ENCODE measurements at places on chromosomes 12 and 14.

DNA sequence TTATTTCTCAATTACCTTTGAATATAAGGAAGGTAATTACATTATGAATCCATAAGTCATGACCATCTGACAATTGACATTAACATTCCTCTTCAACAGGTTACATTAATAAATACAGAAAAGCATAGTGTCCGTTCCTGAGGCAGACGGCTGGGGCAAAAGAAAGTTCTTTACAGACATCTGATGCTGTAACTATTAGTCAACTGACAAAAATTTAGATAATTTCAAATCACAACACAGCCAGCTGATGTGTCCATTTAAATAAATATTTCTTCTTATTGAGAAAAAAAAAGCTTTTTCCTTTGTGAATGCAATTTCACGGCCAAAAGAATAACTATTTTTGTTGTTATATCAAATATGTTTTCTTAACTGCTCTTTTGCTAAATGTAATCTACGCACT, 9.2 kb upstream of the PYROXD1 start:
- no peak for DNase-seq

DNA sequence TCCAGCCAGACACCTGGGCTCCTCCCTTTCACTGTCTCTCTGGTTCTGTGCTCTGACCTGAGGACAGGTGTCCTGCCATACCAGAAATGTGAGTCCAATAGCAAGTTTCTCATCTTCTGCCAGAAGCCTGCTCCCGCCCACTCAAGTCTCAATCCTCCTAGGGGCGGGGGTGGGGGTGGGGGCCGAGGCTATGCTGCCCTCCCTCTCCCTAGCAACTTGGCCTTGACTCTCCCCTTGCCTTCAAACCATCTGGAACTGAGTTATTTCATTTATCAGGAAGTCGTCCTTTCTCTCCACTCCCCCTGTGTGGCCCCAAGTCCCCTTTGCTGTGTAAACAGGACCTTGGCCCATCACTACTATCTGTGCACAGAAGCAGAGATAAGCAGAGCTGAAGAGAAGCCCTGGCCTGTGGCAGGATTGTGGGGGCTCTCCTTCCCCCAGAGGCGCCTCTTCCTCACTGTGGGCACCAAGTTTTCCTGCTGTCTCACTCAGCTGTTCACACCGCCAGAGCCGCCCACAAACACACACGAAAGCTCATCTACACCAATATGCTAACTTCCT, 117.1 kb downstream of the DPF3 start:
- no peak for DNase-seq

- peak; percentile 35 for DNase-seq
Measured at GRCh38 chr12:19916974-19917373, 451.4 kb upstream of the PDE3A start.

DNA sequence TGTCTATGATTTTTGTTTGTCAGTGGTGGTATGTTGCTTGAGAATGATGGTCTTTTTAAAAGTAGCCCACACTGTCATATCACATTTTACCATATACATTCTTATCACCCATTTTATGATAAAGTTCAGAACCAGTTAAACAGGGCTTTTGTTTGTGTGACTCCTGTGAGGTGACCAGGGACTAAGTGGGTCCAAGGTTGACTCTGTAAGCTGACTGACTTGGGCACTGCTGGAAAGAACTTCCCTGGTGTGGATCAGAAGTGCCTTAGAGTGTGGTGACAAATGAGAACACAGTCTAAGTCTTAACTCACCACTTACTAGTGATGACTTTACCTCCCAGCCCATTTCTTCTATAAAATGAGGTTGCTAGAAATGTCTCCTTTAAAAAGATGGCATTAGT, 52.6 kb downstream of the VRK1 start:
- DNase-seq = no peak

DNA sequence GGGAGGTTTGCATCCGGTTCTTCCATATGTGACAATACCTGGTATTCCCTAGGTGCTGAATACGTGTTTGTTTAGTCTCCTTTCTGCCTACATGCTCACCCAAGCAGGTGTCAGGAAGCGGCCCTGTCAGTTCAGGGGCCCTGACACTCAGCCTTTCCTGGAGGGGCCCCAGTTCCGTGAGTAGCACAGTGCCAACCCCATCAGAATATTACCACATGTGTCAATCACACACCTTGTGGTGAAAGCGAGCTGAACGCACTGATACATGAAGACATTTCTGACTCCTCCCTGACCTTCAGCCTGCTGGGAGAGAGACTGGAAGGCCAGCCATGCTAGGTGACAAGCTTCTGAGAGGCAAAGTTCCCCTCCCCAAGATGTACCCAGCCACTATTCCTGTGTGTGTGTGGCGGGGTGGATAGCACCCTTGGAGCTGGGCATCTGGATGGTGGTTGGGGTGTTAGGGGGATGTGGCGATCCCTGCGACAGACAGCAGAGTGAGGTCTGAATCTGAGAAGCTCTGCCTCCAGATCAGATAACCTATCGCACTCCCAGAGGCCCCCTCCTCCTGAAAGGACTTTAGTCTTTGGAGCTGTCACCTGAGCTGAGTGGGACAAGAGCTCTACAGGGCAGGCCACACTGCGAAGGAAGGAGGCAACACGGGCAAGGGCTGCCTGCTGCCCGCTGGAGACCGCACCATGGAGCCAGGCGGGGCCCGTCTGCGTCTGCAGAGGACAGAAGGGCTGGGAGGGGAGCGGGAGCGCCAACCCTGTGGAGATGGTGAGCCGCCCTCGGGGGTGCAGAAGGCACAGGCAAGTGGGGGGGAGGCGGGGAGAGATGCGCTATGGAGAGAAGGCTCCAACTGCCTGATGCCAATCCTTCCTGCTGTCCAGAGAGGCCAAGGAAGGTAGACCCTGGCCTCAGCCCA, at the start of gene SOAT2:
TSS of gene SOAT2 (plus strand) at position 604 of the 925 bp plus-strand sequence. CDS start at position 696, 92 bp downstream.
- no peak for DNase-seq

DNA sequence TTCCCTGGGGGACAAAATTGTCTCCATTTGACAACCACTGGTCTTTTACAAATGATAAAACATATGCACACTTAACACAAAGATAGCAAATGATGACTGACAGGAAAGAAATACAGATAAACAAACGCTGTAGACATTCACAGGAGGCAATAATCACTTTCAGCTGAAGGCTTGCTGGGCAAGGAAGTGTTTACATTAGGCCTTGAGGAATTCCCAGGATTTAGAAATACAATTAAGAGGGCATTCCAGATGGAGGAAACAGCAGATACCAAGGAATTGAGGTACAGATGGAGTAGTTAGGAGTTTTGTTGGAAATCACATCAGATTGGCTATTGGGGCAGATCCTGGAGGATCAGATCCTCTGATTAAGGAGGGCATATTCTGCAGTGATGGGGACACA, 93.9 kb downstream of the DYRK2 start:
- DNase-seq = no peak

DNA sequence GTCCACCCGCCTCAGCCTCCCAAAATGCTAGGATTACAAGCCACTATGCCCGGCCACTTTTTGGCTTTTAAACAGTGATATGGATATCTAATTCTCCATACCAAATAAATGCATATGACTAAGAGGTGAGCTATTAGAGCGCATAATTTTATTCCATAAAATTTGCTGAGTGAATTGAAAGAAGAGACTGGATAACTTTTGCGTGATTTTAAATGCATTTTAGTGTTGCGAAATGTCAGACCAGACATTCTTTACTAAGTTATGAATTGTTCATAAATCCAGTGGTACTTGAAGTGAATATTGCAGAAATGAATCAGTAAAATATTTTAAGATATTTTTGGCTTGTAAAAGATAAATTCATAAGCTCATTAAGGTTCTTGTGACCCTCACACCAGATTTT, 50.9 kb upstream of the DIP2B start:
- DNase-seq = no peak

- DNase-seq = peak; percentile 36
Measured at GRCh38 chr14:96953087-96953874, 156.1 kb downstream of the VRK1 start.

DNA sequence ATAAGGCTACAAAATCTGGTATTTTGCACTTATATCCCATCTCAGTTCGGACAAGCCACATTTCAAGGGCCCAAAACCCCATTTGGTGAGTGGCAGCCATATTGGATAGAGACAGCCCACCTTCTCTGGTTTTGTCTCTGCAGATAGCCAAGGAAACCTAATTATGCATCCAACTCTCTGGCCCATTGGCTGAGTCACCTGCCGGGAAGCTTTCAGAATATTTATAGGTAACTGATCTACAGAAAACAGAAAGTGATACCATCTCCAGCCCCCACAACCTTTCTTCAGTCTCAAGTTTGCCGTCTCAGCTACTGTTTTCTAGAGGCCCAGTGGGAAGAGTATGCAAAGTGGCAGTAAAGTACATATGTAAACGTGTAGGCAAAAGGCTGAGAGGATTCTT, 33.7 kb upstream of the PPP1CC start:
- DNase-seq = no peak

GRCh38 chr14:23206422-23207145, 23.1 kb upstream of the SLC7A8 start:
- no peak for DNase-seq

- DNase-seq = no peak
Measured at GRCh38 chr12:92628476-92628875, 74.3 kb upstream of the PLEKHG7 start.

- DNase-seq = no peak
Measured at GRCh38 chr14:22152903-22153302, 436.1 kb downstream of the DAD1 start.

- no peak for DNase-seq
Measured at GRCh38 chr14:83379436-83379835, 1845.8 kb upstream of the SEL1L start.

DNA sequence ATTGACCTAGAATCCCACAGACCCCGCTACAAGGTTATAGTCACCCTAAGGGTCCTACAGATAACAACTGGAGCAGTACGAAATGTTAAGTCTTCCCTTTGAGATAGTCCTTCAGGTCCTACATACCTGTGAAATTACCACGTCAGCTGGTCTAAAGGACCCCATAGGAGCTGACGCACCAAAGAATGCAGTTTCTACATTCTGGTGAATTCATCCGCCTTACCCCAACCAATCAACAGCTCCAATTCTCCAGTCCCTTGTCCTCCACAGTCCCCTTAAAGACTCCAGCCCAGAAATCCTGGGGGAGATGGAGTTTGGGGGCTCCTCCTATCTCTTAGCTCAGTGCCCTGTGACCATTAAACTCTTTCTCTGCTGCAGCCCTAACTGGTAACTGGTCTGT, 36.2 kb upstream of the PRMT8 start:
- DNase-seq = no peak

DNA sequence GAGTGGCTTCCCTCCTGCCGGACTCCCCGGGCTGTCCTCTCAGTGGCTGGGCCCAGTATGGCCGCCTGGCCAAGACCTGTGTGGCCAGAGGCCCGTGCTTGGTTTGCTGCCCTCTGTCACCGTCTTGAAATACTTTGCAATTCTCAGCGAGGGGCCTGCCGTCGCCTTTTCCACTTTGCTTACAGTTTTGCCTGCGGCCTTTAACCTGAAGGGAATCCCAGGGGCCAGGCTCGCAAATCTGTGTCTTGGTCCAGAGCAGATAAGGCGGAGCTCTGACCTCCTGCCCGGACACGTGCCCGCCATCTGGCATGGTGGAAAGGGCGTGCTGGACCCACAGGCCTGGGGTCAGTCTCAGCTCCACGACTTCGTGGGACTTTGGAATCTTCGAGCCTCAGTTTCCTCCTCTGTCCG, 10.9 kb upstream of the AMN start:
- DNase-seq = no peak

GRCh38 chr14:69137843-69138535, 14.9 kb downstream of the DCAF5 start:
- no peak for DNase-seq

- no peak for DNase-seq
Measured at GRCh38 chr14:23481362-23481970, 12.0 kb downstream of the NGDN start.

- no peak for DNase-seq
Measured at GRCh38 chr12:96223411-96224218, 29.4 kb downstream of the ELK3 start.

- no peak for DNase-seq
Measured at GRCh38 chr14:96088074-96088473, 48.9 kb downstream of the C14orf132 start.

GRCh38 chr12:39277416-39277815, 165.5 kb downstream of the KIF21A start:
- no peak for DNase-seq

DNA sequence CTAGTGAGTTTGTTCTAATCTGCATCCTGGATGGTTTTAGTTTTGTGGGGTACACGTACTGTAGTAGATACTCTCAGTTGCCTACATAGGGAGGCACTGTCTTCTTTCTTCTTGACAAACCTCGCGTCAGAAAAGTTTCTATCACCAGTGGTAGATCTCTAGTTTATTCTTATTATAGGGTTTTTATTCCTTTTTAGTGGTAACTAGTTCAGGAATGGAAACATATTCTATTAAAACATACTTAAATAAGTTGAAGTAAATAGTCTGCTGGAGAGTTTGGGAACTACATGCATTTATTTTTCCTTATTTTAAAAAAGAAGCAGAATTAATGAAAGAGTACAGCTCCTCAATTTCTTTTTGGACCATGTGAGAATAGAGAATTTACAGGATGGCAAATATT, 33.6 kb upstream of the OR9K2 start:
- no peak for DNase-seq

DNA sequence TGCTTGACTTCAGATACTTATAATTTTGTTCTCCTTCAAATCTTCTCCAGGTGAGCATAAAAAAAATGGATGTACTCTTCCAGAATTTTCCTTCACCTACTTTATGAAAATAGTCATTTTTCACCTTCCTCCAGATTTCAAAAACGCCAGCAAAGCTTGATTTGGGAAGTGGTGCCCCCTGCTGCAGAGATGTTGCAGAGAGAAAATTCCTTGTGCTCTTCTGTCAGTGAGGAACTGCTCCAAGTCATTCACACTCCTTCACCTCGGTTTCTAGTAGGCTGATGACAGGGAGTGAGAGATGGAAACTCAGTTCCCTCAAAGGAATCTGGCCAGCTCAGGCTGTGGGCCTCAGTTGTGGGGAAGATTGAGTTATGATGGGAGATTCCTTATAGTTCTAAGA, 24.2 kb upstream of the RNASE3 start:
- DNase-seq = no peak

DNA sequence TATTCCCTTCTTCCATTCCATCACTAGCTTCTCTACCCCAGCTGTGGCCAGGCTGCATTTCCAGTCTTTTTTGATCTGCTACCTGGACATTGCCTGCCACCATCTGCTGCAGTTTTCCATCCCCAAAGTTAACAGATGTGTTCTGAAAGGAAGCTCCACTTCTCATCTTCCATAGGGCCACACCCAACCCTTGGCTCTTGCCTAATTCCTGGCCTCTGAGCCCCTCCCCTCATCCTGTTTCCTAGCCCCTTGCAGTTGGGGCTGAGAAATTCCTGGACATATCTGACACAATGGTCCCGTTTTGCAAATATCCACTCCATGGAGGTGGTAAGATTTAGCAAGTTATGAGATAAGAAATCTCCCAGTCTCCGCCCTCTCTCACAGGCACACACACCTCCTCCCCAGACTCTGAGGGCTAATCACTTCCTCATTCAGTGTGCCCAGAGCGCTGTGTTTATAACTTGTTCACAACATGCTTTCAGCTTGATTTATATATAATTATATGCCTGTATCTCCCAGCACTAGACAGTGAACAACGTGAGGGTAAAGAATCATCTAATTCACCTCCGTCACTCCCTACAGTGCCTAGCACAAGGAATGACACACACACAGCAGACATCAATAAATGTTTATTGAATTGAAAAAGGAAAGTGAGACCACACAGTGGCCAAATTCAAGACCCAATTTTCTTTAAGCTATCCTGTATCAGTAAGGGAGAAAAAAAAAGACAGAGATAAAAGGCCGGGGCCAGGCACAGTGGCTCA, 13.4 kb downstream of the SMUG1 start:
- DNase-seq = no peak

Data from NCI-H345 (cell line).